ENCODE measurements at places on chromosomes 12 and 14.

DNA sequence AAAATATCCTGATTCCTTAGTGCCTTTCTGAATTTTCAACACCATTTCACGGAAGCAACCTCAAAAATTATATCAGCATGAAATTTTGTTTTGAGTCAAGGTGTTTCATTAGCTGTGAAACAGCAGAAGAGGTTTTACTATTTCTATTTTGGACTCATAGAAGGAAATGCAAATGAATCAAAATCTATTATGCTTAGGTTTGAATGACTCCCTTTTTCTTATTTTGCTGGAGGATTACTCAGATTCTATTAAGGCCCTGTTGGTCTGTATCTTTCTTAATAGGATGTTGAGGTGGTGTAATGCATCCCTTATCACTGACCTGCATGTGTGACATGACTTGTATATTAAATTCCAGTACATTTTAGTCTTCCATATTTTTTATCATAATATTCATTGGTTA is 165.8 kb downstream of the TMTC2 start:
- no peak for DNase-seq

DNA sequence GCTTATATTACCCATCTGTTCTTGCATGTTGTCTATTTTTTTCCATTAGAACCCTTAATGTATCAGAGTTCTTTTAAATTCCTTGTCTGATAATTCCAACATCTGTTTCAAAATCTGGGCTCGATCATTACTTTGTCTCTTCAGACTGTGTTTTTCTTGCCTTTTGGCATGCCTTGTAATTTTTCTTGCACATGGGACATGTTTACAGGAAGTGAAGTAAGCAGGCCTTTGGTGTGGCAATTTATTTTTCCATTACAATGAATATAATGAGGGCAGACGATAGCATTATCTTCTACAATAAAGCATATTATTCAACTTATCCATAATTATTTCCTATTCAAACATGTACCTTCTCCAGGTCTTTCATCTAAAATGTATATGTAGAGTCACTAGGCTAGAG is 48.3 kb downstream of the STXBP6 start:
- DNase-seq = no peak

DNA sequence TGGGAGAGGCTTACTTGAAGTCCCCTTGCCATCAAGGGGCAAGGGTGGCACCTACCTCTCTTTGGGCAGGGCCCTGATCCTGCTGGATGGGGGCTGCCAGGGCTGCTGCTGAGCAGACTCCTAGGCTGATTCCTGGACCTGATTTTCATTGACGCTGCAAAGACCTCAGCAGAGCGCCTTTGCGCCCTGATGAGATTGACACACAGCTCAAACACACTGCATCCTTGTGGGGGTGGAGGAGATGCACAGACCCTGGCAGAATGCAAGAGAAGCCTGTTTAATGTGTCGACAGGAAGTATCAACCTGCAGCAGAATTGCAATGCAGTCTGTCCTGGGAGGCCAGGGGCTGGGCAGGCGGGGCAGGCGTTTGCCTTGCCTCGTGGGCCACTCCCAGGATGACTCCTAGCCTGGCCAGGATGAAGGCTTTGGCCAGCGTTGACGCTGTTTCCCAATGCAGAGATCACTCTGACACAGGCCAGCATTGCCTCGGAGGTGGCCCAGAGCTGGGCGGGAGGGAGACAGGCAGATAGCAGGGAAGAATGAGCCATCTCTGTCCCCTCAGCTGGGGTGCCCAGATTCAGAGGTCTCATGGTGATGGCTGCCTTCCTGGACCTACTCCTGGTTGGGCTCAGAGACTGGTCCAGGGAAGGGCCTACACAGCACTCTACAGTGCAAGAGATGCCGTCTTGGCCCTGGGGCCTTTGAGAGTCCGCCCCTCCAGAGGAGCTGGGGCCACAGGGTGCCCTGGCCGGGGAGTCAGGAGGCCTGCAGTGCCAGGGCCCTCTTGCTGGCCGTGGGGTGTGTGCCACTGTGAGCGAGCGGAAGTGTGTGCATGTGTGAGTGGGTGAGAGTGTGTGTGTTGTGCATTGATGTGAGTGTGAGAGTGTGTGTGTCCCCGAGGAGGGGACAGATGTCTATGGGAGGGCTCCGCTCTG is 108.3 kb downstream of the KIF26A start:
- DNase-seq = no peak

DNA sequence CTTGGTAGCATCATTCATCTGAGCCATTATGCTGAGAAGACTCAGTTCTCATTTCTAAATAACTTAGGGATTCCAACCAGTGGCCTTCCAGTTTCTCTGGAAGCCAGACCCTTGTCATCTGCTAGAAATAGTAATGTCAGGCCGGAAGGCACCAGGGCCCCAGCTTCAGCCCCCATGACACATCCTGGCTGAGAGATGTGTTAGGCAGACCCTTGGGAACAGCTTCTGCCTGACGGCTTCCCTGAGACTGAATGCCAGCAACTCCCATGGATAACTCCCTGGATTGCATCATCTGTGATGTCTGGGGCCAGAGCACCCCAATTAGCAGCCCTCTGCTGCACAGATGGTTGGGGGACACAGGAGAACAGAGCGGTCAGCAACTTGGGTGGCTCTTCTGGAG is 583.5 kb upstream of the TBX3 start:
- no peak for DNase-seq

DNA sequence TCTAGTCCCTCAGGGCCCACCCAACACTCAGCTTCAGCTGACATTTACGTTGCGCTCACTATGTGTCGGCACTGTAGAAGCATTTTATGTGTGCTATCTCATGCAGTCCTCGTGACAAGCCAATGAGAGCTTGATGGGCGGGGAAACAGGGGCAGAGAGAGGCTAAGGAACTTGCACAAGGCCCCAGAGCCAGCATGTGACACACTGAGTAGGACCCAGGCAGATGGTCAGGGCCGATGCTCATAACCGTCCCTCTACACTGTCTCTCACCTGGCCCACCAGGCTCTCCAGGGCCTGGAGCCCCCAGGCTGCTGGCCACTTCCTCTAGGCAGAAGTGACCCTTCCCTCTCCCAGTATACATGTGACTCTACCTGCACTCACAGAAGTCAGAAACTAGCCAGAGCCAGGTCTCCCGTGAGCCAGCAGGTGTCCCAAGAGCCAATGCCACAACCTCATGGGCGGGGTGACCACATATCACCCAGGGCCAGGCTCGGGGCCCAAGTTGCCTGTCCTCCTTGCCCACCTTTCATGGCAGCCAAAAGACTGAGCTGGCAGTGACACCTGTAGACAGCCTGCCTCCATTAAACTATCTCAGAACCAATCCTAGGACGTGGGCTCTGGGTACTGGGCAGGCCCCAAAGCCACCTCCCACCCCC is 38.3 kb downstream of the TTC7B start:
- DNase-seq = no peak

- DNase-seq = no peak
These were observed 109.4 kb upstream of the HIF1A start for GRCh38 chr14:61585598-61586543.

DNA sequence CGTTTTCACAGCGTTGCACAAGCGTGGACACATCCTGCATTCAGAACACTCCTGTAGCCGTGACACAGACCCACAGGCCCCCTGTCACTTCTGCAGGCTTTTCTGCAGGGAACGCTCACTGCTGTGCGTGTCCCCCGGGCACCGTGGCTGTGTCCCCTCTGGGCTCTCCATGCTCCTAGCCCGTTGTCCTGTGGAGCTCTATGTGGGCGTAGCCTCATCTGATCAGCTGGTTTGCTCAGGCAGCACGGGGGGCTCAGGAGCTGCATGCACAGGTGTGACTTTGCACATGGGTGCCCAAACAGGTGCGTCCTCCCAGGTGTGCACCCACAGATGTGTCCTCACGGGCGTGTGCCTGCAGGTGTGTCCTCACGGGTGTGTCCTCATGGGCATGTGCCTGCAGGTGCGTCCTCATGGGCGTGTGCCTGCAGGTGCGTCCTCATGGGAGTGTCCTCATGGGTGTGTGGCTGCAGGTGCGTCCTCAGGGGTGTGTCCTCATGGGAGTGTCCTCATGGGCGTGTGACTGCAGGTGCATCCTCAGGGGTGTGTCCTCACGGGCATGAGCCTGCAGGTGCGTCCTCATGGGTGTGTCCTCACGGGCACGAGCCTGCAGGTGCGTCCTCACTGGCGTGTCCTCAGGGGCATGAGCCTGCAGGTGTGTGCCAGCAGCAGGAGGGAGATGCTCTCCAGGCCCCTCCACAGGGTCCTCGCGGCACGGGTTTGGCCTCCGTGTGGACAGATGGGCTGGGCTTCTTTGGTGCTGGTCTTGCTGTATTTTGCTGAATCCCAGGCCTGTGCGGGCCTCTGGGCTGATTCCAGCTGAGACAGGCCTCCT is 17.5 kb downstream of the MTA1 start:
- no peak for DNase-seq

DNA sequence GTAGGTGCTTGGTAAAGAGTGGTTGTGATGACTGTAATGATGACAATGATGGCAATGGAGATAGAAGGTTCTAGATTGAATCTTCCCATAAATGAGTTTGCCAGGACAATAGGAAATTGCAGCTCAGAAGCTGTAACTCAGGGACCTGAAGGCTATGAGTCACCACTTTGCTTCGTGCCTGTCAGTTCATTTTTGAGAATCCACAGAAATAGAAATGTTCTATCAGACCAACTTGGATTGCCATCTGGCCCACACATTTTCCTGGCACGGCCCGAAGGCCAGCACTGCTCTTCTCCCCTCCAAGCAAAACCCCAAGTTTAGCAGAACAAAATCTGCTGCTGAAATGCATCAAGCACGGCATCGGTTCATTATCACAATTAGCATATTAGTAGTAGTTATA is 1127.0 kb downstream of the BCL11B start:
- DNase-seq = no peak

GRCh38 chr14:99229654-99230207 is 42.3 kb downstream of the BCL11B start:
- DNase-seq = no peak

- DNase-seq = peak; percentile 4
These were observed 27.0 kb upstream of the ESRRB start for GRCh38 chr14:76348898-76349297.

- no peak for DNase-seq
These were observed 78.1 kb downstream of the KSR2 start for GRCh38 chr12:117890644-117891043.

- no peak for DNase-seq
These were observed 50.5 kb downstream of the CFAP251 start for GRCh38 chr12:121968876-121969275.

DNA sequence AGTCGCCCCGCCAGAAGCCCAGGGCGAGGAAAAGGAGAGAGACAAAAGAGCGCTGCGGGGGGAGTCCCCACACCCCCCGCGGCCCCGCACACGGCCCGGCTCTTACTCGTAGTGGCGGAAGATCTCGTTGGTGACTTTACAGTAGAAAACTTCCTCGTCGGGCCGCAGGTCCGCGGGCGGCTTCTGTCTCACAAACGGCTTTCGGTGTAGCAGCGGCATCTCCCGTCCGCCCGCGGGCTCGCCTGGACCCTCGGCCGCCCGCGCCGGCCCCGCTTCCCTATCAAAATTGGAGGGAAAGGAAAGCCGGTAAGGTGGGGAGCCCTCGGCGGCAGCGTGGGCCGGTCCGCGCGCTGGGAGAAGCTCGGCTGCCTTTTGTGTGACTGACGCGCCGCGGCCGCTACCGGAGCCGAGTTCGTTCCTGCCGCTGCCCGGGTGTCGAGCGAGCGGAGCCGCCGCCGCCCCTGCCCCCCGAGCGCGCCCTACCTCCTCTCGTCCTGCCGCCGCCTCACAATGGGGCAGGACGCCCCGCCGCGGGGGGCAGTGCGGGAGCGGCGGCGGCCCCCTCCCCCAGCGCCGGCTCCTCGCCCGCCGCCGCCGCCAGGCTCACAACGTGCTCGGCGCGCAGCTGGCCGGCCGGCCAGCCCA is 652 bp downstream of the BAZ1A start:
- no peak for DNase-seq

GRCh38 chr12:71552728-71553501 is 110.7 kb downstream of the ZFC3H1 start:
- no peak for DNase-seq

DNA sequence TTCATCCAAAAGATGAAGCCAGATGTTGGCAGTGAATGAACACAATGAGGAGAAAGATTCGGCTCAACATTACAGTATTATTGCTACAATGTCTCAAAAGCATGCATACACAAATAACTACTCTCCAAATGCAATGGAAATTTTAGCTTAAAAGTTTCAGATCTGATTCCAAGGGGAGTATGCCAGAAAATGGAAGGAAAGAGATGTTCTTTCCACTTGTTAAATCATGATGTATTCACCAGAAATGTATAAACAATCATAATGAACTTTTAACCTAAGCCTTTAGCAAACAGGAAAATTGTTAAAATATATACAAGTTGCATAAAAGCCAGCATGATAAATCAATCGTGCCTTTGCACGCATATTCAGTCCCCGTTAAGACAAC is 62.1 kb downstream of the SH2B3 start:
- no peak for DNase-seq

- DNase-seq = no peak
These were observed 678 bp downstream of the MDM1 start for GRCh38 chr12:68331500-68331868.

- no peak for DNase-seq
These were observed 96.4 kb downstream of the EFCAB11 start for GRCh38 chr14:89858089-89858488.

DNA sequence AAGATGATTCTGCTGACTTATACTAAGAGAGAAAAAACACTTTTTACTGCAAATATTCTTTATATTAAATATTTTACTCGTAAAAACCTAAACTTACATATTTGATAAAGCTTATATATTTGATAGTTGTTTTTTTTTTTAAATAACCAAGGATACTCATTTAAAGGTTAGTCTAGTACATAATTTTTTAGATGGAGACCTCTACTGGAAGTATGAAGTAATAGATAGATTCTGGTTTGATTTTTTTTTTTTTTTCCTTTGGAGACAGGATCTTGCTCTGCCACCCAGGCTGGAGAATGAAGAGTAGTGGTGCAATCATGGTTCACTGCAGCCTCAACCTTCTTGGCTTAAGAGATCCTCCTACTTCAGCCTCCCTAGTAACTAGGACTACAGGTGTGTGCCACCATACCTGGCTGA is 16.4 kb downstream of the ARID2 start:
- DNase-seq = no peak

GRCh38 chr14:85948153-85948552 is 418.2 kb downstream of the FLRT2 start:
- DNase-seq = no peak

GRCh38 chr14:87944987-87945604 is 47.9 kb downstream of the GALC start:
- no peak for DNase-seq

DNA sequence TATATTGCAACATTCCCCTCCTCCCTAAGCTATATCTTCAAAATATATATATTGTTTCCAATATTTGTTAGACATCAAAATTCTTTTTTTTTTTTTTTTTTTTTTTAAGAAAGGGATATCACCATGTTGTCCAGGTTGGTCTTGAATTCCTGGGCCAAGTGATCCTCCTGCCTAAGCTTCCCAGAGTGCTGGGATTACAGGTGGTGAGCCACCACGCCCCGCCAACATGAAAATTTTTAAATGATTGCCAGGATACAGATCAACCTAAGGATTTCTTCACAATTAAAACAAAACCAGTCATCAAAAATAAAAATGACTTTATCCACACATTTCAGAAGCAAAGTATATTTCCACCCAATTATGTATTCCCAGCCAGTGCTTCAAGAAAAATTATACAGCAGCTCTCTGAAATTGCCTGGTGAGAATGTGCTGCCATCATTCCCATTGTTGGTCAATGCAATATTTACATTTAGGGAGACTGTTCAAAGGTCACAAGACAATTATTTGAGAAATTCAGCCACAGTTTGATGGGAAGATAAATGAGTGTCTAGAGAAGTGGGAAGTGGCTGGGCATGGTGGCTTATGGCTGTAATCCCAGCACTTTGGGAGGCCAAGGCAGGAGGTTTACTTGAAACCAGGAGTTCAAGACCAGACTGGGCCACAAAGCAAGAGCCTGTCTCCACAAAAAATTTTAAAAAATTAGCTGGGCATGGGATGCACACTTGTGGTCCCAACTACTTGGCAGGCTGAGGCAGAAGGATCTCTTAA is 141.7 kb upstream of the AMIGO2 start:
- DNase-seq = no peak
